ENCODE measurements at places on chromosomes 6 and 20. TPM values are rescaled to one million over a fixed set of nuclear protein-coding genes. Genes with fewer than 3 reads are reported as not detected.

Gene ABCF1
- 59.6 TPM for total RNA-seq

Gene GJA10
- not detected for total RNA-seq

Gene SIRPA
- 2.9 TPM for total RNA-seq

Gene C20orf141
- total RNA-seq, result not detected

Gene C4B
- total RNA-seq, result 6.7 TPM

Gene SERAC1
- 13.4 TPM for total RNA-seq

Gene TINAG
- total RNA-seq, result 0.72 TPM

Gene ID4
- total RNA-seq, result not detected

Gene MEI4
- not detected for total RNA-seq

Gene OGFR
- 29.1 TPM for total RNA-seq

Gene EPPIN
- total RNA-seq, result not detected

Gene ZNF334
- not detected for total RNA-seq

Gene ABT1
- total RNA-seq, result 13.4 TPM

Gene SLC24A3
- 0.03 TPM for total RNA-seq

Gene EIF6
- 88.0 TPM for total RNA-seq

Gene TMC2
- not detected for total RNA-seq

Gene TMEM170B
- total RNA-seq, result 8.5 TPM

Gene PABPC1L
- 3.3 TPM for total RNA-seq

Gene CDK5RAP1
- total RNA-seq, result 28.1 TPM

Gene MICA
- 55.9 TPM for total RNA-seq

Gene COL11A2
- 0.96 TPM for total RNA-seq

Gene PRELID3B
- 74.2 TPM for total RNA-seq

Gene SIRPB2
- total RNA-seq, result not detected

Gene CLPSL2
- not detected for total RNA-seq

Gene CFAP61
- 2.1 TPM for total RNA-seq

Gene ADAM33
- total RNA-seq, result 0.72 TPM

Gene SEMG1
- not detected for total RNA-seq

Gene CD93
- not detected for total RNA-seq

Gene WFDC5
- total RNA-seq, result not detected

Gene OR2J3
- total RNA-seq, result not detected

Gene TUBB2A
- total RNA-seq, result 328 TPM

Gene SLC22A7
- not detected for total RNA-seq

Gene ARMC2
- total RNA-seq, result 2.3 TPM

Gene ANKRD66
- total RNA-seq, result not detected

Gene GLP1R
- total RNA-seq, result not detected

Gene IBTK
- total RNA-seq, result 64.7 TPM

Gene GPLD1
- 0.26 TPM for total RNA-seq

Gene C20orf204
- 0.47 TPM for total RNA-seq

Gene OR2B3
- not detected for total RNA-seq

Gene ZCCHC3
- 20.1 TPM for total RNA-seq

Gene YIPF3
- 250 TPM for total RNA-seq

Gene CTAGE9
- not detected for total RNA-seq

Gene CCN5
- total RNA-seq, result 0.16 TPM

Gene SLC17A1
- total RNA-seq, result not detected

Gene PTCHD4
- 19.2 TPM for total RNA-seq

Gene TBC1D32
- total RNA-seq, result 8.4 TPM
